ENCODE measurements at places on chromosomes 11 and 22.

GRCh38 chr11:2691991-2692875, 7.6 kb downstream of the KCNQ1OT1 start:
- DNase-seq: no peak

DNA sequence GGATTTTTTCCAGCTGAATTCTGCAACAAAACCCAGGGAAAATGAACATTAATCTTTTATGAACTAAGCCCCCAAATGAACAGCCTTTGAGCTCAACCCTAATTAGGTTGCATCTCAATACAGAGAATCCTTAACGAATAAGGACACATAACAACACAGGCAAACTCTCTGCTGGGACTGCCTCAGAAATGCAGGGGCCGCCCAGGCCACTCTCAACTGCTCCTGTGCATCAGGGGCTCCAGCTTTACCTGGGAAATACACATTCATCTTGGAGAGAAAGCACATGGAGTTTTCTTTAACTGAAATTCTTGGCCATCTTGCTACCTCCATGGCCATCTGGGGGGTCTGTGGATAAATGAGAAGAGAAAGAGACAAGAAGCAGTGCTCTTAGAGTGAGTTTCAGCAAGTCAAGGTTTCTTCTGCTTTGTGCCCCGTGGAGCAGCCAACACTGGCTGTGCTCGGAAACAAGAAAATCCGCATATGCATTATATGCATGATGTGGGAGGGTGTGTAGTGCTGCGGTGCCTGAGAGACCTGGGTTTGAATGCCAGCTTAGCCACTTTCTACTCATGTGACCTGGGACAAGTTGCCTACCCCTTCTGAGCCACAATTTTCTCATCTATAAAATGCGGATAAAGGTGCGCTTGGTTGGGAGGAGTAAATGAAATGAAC, 81.9 kb upstream of the RCN1 start:
- DNase-seq: no peak

- DNase-seq: no peak
Measured at GRCh38 chr11:62142043-62142375, 18.2 kb downstream of the INCENP start.

DNA sequence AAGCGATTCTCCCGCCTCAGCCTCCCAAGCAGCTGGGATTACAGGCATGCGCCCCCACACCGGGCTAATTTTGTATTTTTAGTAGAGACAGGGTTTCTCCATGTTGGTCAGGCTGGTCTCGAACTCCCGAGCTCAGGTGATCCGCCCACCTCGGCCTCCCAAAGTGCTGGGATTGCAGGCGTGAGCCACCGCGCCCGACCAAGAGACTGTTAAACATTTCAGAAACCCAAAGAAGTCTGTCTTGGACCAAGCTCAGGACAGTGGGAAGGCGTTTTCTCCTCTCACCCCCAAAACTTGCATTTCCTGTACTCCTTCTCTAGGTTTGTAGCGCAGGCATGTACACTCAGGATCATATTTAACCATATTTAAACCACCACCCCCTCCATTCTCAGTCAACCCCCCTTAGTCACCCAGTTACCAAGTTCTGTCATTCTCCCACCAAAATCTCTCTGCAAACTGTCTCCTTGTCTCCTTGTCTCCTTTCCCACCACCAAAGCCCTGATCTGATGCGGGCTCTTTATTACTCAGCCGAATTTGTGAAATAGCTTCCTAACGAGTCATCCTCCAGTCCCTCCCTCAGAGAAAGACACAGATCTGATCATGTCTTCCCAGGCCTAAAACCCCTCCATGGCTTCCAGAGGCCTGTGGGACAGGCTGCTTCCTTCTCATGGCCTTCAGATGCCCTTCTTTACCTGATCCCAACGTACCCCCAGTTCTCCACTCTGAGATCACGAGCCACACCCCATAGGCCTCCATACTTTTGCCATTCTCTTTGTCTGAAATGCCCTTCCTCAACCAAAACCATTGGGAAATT, 29.0 kb upstream of the CREB3L1 start:
- DNase-seq: no peak

GRCh38 chr11:68271023-68271780, 571 bp downstream of the C11orf24 start:
- no peak for DNase-seq

DNA sequence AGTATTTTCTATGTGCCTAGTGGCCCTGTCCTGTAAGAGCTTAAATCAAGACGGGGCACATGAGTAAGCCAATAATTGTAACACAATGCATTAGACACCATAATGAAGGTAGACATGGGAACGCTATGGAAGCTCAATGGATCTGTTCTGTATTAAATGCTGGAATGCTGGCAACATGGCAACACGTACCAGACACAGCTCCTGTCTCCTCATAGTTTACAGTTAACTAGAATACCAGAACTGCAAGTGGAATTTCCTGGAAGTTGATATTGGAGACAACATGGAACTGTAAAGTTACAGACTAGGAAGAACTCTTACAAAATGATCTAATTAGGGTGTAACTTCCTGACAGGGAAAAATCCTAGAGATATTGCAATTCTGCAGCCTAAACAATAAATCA, 12.4 kb downstream of the P4HA3 start:
- DNase-seq: no peak

- DNase-seq: no peak
Measured at GRCh38 chr11:67398661-67399563, 2.7 kb downstream of the PPP1CA start.

DNA sequence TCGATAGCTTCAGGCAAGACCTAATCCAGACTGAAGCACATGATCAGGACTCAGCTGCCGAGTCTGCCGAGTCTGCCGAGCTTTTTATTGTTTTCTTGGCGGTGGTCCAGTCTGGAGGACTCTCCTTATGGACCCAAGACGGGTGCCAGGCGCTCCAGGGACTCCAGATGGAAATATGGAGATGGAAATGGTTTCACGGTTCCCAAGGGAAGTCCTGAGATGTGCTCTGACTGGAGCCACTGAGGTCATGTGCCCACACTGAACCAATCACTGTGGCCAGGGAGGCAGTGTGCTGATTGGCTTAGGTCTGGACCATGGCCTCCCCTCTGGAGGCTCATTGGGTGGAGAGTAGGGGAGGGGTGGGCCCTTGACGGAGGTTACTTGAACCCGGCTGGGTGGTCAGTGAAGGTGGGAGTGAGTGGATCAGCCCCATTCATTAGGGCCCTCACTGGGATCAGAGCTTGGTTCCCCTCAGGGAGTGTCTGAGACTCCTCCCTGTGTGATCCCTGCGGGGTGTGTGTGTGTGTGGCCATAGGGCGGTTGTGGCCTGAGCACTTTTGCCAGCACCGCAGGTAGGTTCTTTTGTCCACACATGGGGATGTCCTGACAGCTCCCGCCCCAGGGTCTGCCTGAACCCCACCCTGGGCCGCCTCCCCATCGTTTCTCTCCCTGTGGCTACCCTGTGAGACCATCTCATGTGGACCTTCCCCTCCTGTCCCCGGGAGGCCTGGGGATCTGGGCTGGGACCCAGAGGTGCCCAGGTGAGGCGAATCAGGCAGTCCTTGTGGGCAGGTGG, 14.0 kb downstream of the RPS6KA4 start:
- DNase-seq: no peak

DNA sequence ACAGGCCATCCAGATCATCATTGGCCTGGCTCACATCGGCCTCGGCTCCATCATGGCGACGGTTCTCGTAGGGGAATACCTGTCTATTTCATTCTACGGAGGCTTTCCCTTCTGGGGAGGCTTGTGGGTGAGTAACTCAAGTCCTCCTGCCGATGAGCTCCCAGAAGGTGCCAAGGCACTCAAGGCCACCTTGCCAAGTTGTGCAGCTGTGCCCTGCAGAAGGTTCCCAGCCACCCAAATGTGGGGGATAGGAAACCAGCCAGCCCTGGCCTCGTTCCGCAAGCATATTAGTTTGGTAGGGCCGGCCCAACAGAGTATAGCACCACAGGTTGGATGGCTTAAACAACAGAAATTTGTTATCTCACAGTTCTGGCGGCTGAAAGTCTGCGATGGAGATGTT, 4.0 kb downstream of the MS4A8 start:
- DNase-seq: no peak

GRCh38 chr22:45455212-45455611, 41.7 kb downstream of the RIBC2 start:
- DNase-seq: no peak

- DNase-seq: no peak
Measured at GRCh38 chr11:68127714-68128681, 6.8 kb upstream of the CHKA start.

DNA sequence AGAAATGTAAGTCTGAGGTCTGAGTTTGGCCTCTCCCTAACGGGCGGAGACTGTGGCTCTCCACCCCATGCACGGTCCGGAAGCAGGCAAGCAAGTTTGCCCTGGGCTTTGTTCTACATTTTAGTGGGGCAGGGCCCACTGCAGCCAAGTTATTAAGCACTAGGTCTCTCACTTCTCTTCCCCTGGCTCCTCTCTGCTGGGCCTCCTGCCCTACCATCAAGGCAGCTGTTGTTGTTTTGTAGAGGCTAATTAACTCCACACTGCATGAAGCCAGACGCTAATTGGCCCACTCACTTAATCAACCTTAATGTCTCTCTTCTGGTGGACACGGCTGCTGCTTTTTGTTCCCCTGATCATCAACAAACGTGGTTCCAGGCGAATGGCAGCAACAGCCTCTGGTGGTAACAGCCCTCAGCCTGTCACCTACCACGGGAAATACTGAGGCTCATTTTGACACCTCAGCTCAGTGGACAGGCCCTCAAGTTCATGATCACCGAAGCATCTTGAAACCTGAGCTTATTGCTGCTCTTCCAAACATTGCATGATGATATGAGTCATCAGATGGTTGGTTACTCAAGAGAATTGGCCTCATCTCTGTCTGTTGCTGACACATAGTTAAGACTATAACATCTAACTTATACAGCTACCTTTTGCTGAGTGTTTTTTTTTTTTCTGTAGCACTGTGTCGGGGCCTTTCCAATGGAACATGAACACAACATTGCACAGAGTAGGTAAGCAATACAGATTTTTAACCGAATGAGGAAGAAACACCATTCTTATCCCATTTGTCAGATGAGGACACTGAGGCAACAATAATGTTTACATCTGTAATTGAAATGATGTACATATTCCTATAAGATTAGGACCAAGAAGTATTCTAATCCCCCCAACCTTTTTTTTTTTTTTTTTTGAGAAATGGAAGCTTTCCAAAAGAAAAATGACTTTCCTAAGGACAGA, 20.8 kb upstream of the LMO2 start:
- no peak for DNase-seq

DNA sequence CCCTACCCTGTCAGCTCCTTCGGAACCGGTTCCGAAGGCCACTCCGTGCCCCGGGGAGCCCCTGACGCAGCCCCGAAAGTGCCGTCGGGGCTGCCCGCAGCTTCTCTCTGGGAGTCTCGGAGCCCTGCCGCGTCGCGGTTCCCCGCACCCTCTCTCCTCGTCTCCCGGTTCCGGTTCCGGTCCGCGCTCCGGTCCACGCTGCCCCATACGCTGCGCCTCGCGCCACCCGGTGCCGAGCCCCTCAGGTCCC, 618 bp downstream of the MTA2 start:
- no peak for DNase-seq

GRCh38 chr11:128832121-128832497, 35.0 kb downstream of the KCNJ1 start:
- no peak for DNase-seq

- DNase-seq: no peak
Measured at GRCh38 chr22:49011379-49011768, 816.3 kb downstream of the BRD1 start.

DNA sequence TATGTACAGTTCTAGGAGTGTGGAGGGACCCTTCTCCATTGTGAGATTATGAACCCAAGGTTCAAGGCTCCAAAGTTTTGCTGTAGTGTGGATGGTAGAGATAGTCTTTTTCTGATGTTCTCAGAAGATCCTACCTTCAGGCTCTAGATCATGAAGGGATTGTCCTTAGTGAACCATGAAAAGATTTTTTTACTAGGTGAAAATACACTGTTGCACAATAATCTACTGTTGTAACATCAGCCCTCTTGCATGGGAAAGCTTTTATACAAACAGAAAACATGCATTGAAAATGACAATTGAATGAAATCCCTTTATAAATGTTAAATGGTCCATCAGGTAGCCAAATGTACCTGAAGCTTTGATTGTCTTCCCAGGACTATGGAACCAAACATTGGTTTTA, 177.8 kb downstream of the FAM76B start:
- DNase-seq: no peak

DNA sequence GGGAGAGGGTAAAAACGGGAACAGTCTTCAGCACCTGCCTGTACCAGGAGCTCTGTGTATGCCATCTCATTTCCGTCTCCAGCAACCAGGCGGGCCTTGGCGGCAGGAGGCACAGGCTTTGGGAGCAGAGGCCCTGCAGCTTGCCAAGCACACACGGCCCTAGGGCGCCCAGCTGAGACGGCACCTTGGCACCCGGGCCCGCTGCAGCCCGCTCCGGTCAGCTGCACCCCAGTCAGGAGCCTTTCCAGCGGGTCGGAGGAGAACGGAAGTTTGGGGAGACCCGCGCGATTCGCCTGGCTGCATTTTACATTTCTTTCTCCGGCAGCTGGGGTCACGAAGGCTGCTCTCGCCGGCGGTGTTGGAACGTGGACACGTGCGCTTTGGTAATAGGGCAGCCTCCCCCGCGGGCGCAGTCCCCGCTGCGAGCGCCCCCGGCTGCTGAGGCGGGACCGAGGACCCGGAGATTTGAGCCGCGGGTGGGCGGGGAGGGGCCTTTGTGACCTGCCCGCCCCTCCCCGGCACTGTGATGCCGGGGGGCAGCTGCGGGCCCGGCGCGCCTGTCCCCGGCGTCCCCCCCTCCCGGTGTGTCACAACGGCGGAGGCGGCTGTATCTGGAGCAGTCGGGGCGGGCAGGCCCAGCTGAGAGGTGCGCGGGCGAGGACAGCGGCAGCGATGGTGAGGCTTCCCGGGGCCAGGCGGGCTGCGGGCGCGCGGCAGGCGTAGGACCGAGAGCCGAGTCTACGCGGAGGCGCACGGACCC, at the start of gene TUBA8:
Gene TUBA8 (plus strand): TSS at position 616 of the 760 bp plus-strand sequence. CDS start 57 bp downstream, at position 673.
- DNase-seq: no peak

DNA sequence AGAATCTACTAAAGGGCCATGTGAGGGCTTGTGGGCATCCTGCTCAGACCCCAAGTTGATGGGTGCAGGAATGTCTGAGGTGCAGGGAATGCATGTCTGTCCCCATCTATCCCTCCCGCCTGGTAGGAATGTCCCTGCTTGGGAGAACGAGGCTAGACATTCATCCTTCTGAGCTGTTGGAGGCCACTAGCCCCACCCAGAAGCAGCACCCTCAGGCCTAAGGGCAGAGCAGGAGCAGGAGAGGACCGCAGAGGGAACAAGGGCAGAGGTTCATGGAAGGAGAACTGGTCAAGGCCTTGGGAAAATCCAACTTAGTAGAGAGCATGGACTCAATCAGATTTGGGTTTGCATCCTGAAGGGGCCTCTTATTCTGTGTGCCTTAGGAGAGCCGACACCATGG, 22.1 kb upstream of the LMO1 start:
- no peak for DNase-seq

DNA sequence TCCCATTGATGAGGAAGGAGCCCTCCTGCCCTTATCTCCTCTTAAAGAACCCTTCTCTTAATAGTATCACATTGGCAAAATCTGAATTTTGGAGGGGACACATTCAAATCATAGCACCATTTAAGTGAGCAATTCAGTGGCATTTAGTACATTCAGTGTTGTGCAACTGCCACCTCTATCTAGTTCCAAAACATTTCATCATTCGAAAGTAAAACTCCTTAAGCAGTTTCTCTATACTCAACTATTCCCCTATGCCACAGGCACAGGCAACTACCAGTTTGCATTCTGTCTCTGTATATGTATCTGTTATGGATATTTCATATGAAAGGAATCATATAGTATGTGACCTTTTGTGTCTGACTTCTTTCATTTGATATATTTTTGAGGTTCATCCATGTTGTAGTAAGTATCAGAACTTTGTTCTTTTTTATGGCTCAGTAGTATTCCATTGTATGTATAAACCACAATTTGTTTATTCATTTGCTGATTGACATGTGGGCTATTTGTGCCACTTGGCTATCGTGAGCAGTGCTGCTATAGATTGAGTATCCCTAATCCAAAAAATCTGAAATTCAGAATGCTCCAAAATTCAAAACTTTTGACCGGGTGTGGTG, 22.9 kb downstream of the FAR1 start:
- DNase-seq: no peak
